ENCODE measurements at places on chromosomes 12 and 14.

- no peak for DNase-seq
Observed at GRCh38 chr14:38404100-38404541, 148.2 kb upstream of the CLEC14A start.

DNA sequence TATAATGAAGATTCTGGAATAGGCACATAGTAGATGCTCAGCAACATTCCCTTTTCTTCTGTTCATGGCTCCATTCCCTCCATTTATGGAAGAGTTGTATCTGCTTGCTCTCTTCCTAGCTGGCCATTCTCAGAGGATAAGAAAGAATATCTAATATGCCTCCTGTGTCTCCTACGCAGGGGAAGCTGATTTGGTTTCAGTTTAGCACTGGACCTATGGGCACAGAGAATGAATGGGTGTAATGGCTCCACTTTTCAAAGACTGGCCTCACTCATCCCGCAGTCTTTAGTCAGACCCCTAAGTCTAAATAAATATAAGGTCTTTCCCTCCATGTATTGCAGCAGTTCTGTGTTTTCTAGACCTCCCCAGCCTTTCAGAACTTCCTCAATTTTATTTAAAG, 2.0 kb downstream of the PKP2 start:
- DNase-seq: no peak

DNA sequence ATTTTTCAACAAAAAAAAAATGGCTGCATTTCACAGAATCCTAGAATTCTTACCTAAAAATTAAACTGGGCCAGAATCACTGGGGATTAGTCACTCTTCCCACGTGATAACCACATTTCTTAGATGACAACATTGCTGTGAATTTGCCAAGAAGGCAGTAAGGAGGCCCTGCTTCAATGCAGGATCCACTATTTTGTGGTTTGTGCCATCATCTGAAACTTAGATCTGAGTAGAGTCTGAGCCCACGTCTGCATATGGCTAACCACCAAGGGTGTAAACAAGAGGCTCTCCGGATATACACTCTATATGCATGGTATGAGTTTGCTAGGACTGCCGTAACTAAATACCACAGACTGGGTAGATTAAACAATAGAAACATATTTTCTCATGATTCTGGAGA, 24.4 kb upstream of the TBX5 start:
- no peak for DNase-seq

GRCh38 chr14:100662879-100663760, 63.6 kb upstream of the DLK1 start:
- peak; percentile 57 for DNase-seq

- DNase-seq: no peak
Observed at GRCh38 chr12:69324797-69325466, 23.2 kb upstream of the LYZ start.

GRCh38 chr12:77572371-77572770, 258.3 kb upstream of the NAV3 start:
- no peak for DNase-seq

DNA sequence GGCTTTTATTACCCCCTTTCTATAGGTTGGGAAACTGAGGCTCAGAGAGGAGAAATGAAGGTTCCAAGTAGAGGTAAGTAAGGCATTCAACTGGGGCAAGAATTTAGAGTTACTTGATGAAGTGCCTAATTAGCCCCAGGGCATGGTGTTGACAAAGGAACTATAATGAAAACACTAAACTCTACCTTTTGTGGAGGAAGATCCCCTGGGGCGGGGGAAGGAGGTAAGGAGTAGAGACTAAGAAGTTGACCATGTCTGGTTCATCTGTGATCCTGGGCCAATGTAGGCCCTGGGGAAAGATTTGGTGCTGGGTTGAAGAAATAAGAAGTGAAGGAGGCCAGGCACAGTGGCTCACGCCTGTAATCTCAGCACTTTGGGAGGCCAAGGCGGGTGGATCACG, 16.2 kb upstream of the COX6A1 start:
- no peak for DNase-seq

DNA sequence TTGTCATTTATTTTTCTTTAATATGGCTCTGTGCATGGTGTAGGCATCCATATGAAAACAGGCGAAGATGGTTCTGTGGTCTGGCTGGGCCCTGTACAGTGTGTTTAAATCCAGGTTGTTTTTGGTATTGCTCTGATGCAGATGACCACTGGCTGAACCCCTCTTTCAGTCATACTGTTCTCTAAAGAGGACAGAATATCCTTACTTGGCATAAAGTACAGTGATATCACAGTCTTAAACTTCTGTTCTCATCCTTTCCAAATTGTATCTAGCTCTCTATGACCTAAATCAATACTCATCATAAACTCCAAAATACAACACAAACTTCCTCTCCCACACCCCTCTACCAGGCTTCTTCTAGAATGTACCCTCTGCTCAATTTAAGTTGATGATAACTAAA, 252.7 kb upstream of the FAR2 start:
- no peak for DNase-seq
